G401 (cell line): ENCODE measurements at places on chromosomes 7 and 10. TPM values are rescaled to one million over a fixed set of nuclear protein-coding genes. Genes with fewer than 3 reads are reported as not detected.

- no peak for DNase-seq
Measured at GRCh38 chr7:136325027-136325426, 347.9 kb upstream of the MTPN start.

- no peak for DNase-seq
Measured at GRCh38 chr10:114881901-114882300, 56.1 kb upstream of the TRUB1 start.

DNA sequence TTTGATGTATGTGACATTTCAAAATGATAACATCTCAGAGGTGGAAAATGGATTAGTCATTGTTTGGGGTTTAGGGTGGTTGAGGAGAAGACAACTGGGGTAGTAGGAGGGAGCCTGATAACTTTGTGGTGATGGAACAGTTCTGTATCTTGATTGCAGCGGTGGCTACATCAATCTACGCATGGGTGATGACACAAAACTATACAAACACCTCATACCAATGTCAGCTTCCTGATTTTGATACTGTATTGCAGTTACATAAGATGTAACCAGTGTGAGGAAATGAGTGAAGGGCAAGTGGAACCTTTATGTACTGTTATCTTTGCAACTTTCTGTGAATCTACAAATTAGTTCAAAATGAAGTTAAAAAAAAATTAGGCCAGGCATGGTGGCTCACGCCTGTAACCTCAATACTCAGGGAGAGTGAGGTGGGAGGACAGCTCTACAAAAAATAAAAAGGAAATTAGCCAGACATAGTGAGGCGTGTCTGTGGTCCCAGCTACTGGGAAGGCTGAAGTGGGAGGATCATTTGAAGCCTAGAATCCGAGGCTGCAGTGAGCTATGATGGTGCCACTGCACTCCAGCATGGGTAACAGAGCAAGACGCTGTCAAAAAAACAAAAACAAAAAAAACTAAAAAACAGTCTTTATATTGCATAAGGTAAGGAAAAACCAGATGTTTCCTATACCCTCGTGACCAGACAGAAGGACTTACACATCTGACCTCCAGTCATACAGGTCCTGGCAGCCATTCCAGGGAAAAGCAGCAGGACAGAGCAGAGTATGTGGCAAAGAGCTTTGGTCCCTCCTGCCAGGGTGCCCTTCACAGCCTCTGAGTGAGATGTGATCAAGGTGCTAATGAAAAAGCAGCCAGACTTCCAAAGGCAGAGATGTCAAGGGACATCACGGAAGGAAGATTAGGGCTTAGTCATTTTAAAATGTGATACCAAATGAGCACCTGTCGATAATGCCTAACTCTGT lies 50.8 kb downstream of the CYTH3 start:
- DNase-seq, result no peak

- no peak for DNase-seq
Measured at GRCh38 chr10:130018265-130018664, 54.2 kb upstream of the EBF3 start.

- DNase-seq, result no peak
Measured at GRCh38 chr7:6416516-6417145, 31.1 kb downstream of the DAGLB start.

DNA sequence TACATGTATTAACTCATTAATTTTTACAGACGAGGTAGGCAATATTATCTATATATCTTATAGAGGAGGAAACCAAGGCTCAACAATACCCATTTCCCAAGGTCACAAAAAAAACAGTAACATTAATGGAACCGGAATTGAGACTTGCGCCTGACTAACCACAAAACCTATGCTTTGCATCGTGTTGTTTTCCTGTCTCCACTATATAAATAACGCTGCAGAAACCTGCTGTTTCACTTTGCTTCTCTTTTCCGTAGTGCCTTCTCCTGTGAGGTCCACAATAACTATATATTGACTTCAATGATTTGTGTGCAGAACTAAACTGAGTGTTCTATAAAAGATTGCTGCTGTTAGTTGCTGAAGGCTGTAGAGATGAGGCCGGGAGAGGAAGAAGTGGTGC lies 97.7 kb upstream of the RPA3 start:
- no peak for DNase-seq

GRCh38 chr7:1864161-1864940 lies 194.3 kb downstream of the ELFN1 start:
- peak; percentile 17 for DNase-seq

DNA sequence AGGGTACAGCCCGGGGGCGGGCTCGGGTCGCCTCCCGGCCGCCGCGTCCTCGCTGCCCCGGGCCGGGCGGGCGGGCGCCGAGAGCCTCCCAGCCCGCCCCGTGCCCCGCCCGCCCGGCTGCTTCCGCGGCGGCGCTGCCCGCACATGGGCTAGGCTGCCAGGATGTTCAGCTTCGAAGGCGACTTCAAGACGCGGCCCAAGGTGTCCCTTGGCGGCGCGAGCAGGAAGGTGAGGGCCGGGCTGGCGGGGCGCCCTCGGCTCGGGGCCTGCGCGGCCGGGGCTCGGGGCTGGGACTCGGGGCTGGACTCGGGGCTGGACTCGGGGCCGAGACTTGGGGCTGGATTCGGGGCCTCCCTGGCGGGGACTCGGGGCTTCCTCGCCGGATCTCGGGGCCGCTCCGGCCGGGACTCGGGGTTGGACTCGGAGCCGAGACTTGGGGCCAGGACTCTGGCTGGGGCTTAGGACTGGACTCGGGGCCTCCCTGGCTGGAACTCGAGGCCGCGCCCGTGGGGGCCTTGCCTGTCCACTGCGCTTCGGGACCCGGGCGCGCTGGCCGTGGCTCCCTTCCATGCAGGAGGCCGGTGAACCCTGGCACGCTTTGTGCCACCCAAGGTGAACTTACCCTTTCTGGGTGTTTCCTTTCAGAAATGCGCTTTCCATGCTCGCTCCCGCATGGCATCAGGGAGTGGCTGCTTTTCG lies 534 bp downstream of the UBE3C start:
- no peak for DNase-seq

- DNase-seq, result no peak
Measured at GRCh38 chr7:81783818-81784217, 14.0 kb upstream of the HGF start.

- peak; percentile 25 for DNase-seq
Measured at GRCh38 chr10:127911218-127911866, 4.4 kb downstream of the PTPRE start.

DNA sequence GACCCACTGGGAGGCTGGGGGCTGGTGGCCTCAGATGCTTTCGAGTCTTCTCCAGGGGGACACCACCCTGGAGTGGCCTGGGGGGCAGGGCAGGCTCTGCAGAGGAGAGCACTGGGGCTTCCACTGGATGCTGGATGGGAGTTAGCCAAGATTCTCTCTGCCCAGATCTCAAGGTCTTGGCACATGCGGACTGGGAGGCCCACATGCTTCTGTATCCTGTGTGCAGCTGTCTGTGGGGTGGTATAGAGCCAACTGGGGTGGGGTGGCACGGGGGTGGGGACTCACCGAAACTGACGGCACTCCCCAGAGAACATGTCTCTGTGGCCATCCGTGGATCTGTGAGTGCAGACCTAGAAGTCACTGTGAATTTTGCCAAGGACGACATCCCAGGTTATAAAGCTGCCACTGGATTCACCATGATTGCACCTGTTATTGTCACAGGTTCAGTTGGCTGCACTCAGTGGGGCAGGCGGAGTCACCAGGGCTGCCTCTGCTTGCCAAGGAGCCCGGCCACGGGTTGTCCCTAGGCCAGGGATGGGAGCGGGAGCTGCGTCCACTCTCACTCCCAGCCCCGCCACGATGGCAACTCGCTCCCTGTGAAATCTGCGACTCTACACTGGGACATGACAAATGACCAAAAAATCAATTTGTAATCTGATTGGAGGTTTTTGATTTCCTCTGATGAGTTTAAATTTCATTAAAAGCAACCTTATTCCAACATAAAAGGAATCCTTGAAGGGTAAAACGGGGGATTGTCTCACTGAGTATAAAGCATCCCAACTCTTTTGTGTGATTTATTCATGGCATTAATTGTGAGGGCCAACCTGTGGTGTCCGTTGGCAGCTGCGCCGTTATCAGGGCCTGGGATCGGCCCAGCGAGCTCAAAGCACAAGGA lies 131.3 kb downstream of the EBF3 start:
- no peak for DNase-seq

DNA sequence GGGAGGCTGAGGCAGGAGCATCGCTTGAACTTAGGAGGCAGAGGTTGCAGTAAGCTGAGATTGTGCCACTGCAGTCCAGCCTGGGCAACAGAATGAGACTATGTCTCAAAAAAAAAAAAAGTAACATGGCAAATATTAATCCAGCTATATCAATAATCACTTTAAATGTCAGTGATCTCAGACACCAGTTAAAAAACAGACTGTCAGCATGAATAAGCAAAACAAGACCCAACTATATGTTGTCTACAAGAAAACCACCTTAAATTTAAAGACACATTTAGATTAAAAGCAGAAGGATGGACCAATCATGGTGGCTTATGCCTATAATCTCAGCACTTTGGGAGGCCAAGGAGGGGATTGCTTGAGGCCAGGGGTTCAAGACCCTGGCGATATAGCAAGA lies 8.5 kb upstream of the ATE1 start:
- no peak for DNase-seq

DNA sequence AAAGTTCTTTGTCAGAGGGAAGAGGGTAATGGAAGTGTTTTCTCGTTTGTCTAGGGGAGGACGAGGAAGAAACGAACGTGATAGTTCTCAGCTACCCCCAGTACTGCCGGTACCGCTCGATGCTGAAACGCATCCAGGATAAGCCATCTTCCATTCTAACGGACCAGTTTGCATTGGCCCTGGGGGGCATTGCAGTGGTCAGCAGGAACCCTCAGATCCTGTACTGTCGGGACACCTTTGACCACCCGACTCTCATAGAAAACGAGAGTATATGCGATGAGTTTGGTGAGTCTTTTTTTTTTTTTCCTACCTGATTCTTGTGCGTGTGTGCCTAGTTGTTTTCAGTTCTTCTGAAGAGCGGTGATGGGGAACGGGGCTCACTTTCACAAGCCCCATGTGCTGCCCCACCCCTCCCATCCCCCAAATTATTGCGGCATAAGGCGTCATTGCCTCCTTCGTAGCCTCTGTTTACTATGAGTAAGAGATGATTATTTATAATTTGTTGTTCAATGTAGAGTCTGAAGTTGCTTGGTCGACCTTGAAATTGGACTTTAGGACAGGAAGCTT lies 98.6 kb downstream of the ARID5B start:
- DNase-seq, result no peak

DNA sequence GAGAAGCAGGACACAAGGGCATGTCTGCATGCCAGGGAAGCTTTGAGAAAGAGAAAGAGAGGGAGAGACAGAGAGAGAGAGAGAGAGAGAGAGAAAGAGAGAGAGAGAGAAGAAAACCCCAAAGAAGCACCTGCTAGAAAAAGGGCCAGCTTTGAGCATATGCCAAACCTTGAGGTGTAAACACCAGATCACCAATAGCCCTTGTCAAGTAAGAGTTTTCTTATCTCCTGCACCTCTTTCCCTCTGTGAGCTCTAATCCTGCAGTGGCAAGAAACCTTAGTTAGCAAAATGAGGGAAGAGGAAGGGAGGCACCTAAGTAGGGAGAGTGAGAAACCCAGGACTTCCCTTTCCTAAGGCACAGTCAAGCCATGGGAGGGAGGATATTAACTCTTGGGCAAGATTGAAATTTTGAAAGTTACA lies 11.3 kb upstream of the TRDMT1 start:
- DNase-seq, result no peak

- no peak for DNase-seq
Measured at GRCh38 chr7:99000196-99000903, 122.0 kb downstream of the TRRAP start.

DNA sequence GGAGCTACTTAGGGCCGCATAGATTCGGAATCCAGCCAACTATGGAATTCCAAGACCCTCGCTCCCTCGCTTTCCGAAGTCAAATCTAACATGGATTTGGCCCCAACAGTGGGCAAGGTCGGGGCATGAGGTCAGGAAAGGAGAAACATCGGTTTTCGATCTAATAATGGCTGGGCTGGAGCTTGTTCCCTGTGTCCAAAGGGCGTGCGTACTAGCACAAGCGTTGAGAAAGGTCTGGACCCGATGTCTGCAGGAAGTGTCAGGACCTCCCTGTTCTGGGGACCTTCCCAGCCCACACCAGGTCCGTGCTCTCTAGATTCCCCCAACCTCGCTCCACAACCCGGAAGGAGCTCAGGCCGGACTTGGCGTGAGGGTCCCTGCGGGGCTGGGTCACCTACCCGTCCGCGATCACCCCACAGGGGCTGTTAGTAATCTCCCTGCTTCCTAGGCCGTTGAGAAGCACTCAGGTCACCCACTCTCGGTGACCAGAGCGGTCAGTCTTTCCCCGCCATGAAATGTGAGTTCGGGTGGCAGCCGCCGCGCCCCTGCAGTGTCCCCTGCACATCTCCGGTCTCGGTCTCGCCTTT lies 4.8 kb downstream of the FEZF1 start:
- no peak for DNase-seq

- peak; percentile 60 for DNase-seq
Measured at GRCh38 chr10:114402871-114403540, 1.3 kb downstream of the AFAP1L2 start.

DNA sequence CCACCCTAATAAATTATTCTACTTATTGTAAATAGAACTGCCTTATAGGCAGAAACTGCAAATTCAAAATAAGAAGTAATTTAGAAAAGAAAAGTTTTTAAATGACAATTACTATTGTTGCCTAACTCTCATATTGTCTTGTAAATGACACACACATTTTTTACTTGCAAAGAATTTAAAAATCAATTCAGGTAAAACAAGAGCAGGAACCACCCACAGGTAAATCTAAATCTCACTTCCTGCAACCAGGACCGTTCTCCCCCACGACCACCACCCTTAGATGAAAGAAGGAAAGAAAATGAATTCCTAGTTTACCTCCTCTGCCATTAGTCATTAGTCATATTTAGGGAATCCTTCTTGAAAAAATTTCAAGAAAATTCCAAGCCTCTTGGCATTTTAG lies 4.8 kb upstream of the AASS start:
- DNase-seq, result no peak

DNA sequence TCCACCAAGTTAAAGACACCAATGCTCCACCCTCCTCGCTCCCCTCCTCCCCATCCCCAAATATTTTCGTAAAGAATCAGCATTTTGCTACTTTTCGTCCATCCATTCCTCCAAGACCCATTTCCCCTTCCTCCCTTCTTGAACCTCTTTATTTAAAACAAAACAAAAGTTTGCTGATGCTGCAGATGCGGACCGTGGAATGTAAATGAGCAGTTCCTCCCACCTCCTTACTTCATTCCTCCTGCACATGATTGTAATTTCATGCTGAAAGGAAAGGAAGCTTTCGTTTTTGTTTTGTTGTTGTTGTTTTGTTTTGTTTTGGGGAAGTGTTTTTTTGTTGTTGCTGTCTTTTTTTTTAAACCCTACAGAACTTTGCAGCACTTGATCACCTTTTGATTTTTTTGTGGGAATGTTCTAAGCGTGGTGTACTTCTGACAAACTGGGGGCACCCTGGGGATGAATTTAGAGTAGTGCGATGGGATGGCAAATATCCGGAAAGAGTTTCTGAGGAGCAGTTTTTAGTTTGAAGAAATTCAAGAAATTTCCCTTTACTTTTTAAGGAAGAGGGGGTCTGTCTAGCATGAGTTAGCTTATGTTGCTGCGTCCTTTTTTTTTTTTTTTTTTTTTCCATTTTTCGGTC lies 177.3 kb downstream of the TCF7L2 start:
- no peak for DNase-seq

RBM20 gene
- 2.4 and 2.7 TPM in 2 replicates for total RNA-seq

NUTM2D gene
- 1.1 and 1.5 TPM in 2 replicates for total RNA-seq

CLRN3 gene
- not detected in 2 replicates for total RNA-seq

METTL2B gene
- 23.8 and 55.4 TPM in 2 replicates for total RNA-seq

ABCB1 gene
- not detected in 2 replicates for total RNA-seq

ODAD2 gene
- not detected in 2 replicates for total RNA-seq

CYP51A1 gene
- total RNA-seq, result 77.6 and 116 TPM in 2 replicates

SEMA3A gene
- 0.34 TPM in 1 of 2 replicates, not detected in the other for total RNA-seq

CPN1 gene
- not detected in 2 replicates for total RNA-seq

SUN1 gene
- total RNA-seq, result 55.9 and 107 TPM in 2 replicates
